Stimulated activated CD8-positive, alpha-beta memory T cell treated with anti-CD3 and anti-CD28 coated beads, Interleukin-4, amount 100 ng/mL, for 4 hours (primary cell): ENCODE measurements at places on chromosomes 5 and 9.

- no peak for DNase-seq
These were observed 88.9 kb downstream of the KCNT1 start for GRCh38 chr9:135790850-135791249.

DNA sequence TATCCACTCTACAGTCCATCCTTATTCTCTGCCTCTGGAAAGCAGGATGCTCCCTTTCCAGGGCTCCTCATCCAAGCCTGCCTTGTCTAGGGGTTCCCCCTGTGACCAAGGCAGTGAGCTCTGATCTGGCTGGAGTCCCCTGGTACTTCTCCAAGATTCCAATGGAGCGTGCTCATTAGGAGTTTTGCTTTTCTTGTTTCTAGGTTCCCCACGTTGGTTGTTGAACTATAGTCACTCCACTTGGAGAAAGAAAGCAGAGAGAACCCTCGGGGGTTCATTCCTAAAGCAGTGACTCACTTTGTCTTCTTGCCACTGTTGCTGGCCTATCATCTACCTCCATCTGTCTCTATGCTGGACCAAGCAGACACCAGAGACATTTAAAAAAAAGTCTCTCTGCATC is 192.6 kb downstream of the TLE4 start:
- no peak for DNase-seq

- DNase-seq = no peak
These were observed 63.4 kb upstream of the PALM2AKAP2 start for GRCh38 chr9:109716631-109717030.

DNA sequence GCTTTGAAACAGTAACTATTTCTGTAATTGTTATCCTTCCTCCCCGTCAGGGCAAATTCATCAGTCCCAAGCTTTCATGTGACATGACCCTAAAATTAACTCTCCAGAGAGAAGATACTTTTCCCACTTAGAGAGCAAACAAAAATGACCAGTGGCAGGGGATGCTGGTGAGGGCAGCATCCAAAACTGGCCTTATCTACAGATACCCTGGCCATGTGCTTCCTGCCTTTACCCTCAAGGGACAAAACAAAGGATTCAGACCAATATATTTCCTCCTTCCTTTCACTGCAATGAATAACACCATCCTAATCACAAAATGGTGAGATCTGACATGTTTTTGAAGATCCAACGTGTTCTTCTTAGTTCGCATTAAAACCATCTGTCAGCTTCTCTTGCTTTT is 267.2 kb downstream of the MAN2A1 start:
- DNase-seq = no peak

- DNase-seq = no peak
These were observed 348.4 kb upstream of the FTMT start for GRCh38 chr5:121503111-121503840.

DNA sequence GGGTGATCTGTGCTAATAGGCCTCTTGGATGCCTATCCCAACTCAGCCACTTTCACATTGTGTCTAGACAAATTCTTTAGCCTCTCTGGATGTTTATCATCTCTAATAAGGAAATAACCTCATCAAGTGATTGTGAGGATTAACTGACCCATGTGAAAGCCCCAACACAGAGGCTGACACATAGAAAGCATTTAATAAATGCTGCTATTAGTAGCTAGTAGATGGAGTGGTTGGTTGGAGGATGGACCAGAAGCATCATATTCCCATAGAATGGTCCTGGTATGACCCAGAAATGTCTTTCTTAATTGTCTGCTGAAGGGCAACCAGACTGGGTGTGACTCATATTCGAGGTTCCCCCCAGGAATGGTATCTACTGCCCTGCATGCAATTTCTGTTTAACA is 124.4 kb downstream of the PIK3R1 start:
- no peak for DNase-seq

DNA sequence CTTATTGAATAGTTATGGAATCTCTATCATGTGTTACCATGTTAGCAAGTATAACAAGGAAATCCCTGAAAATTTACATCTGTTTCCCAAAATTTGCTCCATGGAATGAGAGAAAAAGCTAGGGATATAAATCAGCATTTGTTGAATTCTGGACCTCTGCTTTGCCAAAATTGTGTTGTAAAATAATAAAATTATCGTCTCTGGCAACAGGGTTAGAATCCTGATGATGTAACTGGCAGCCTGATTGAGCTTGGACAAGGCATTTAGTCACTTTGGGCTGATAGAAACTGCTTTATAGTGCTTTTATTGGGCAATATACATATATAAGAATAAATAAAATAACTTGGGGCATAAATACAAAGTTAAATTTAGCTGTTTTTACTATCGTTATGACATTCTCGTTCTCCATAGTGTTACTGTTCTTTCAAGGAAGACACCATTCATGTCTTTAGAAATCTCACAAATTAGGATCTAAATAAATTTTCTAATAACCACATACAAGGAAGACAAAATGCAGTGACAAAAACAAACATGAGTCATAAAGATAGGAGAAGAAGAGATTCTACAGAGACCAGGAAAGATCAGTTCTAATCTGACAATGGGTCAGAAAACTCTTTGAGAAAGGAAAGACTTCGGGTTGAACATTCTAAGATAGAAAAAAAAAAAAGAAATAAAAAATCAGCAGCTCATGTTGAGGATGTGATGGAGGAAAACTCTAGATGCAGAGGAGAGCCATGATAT is 145.0 kb upstream of the CDH10 start:
- DNase-seq = no peak

DNA sequence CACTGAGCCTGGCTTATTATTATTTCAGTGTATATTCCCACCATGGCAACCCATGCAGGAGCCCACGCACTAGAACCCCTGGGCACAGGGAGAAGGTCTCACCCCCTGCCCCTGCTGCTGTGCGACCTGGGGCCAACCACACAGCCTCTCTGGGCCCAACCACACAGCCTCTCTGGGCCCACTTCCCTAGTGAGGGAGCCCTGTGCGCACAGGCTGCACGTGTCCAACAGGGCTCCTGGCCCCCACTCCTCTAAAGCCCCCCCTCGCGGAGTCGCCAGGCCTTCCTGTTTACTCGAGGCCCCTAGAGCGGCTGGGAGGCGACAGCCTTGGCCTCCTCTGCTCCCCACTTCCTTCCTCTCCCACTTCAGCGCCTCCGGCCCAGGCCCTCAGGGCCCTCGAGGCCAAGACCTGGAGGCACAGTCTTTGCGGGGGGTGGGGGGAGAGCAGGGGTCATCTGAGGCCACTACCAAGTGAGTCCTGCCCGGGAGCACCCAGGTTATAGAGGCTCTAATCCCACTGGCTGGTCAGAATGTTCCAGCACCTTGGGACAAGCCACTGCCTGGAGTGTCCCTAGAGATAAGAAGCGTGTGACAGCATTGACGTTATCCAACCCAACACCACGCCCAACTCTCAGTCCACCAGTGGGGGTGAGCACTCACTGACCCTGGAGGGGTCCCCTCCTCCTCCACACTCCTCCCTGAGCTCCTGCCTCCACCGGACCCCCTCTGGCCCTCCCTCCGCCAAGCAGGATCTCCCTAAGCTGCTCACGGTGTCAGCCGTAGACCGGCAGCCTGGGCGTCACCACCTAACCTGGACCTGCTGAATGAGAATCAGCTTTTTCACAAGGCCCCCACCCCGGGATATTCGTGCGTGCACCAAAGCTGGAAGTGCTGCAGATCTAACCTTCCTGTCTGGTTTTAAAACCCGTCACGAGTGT is 7.9 kb upstream of the ENG start:
- DNase-seq = no peak

- DNase-seq = no peak
These were observed 19.9 kb upstream of the HMHB1 start for GRCh38 chr5:143791848-143792731.

GRCh38 chr9:111298731-111299598 is 31.1 kb downstream of the OR2K2 start:
- DNase-seq = no peak
